Activated naive CD8-positive, alpha-beta T cell treated with anti-CD3 and anti-CD28 coated beads for 36 hours (primary cell): ENCODE measurements at places on chromosomes 1 and 21.

GRCh38 chr1:44801491-44802305 is 1.5 kb downstream of the PLK3 start:
- DNase-seq, result no peak

GRCh38 chr1:38029081-38029681 is 16.6 kb downstream of the UTP11 start:
- no peak for DNase-seq

GRCh38 chr1:54315099-54315498 is 91.1 kb downstream of the SSBP3 start:
- DNase-seq, result no peak

- DNase-seq, result no peak
These were observed 3.7 kb upstream of the ID3 start for GRCh38 chr1:23563003-23563402.

DNA sequence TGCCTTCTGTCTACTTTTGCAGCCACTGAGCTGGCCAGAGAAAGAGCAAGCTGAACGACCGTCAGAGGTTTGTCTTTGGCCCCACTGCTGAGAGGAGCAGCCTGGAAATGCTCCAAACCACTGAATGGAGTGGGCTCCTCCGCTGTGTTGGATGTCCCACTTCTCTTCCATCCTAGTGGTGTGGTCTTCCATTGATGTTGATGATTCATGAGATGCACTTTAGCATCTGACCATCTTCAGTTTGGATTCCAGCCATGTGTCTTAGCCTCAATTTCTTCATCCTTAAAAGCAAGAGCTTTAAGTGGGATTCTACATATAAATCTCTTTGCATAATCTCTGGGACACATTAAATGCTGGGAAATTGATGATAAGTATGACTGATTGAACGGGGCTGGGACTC is 276.9 kb downstream of the SIPA1L2 start:
- no peak for DNase-seq

DNA sequence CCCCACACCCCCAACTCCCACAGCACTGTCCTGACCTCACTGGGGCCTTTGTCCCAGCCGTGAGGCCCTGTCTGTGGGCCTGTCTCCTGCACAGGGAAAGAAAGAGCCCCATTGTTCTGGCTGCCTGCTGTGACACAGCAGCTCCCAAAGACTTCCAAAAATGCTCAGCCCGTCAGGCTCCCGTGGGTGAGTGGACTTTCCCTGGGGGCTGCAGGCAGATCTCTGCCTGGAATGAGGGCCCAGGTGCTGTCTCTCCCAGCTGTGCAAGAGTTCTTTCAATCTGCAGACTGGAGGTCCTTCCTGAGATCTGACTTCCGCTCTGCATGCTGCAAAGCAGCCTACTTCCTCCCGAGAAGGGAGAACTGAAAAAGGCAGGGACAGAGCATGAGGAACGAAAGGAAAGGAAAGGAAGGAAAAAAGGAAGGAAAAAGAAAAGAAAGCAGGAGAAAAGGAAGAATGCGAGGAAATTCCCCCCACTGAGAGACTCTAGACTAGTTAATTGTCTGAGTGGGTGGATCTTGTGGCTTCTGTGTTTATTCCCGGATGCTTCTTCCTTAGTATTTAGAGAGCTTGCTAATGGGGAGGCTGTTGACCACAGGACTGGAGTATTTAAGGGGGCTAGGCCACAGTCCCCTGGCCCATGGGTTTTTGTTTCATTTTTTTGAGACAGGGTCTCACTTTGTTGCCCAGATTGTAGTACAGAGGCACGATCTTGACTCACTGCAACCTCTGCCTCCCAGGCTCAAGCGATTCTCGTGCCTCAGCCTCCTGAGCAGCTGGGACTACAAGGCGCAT is 15.0 kb downstream of the NES start:
- no peak for DNase-seq

DNA sequence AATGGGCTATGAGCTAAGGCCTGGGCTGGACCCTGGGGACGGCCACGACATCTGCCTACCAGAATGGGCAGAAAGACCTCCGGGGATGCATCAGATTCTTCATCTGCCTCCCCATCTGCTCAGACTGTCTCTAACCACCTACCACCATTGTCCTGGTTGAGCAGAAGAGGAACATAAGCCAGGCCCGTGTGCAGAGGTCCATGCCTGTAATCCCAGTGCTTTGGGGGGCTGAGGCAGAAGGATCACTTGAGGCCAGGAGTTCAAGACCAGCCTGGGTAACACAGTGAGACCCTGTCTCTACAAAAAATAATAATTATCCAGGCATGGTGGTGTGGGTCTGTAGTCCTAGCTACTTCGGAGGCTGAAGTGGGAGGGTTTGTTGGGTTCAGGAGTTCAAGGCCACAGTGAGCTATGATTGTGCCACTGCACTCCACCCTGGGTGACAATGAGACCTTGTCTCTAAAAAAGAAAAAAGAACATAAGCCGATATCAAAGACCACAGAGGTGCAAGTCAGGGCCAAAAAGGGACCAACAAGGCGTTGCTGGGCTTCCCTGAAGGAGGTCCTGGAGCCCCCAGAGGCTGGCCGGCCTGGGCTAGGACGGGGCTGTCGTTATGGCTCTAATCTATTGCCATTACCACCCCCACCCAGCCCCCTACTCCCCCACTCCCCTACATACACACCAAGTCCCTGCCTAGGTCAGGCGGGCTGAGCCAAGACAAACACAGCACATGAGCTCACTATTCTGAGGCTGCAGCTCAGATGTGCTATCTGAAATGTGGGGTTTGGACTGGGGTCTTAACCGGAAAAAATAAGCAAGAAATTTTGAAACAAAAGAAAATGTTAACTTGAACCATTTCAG is 239.2 kb upstream of the RAB4A start:
- no peak for DNase-seq

DNA sequence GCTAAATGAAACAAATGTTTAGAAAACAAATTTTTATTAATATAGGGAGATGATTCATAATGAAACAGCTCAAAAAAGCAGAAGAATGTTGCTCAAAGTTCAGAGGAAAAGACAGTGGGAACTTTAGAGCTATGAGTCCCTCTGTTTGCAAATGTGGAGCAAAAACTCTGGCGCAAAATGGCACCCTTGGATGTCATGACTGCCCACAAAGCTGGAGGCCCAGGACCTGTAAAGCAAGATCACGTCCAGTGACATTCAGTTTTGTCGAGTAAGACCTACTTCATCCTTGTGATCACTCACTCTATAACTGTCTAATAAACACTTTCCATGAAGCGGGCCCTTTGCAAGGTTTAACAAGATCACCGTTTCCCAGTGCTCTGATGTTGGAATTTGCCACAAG is 9.1 kb upstream of the EXO1 start:
- DNase-seq, result no peak

DNA sequence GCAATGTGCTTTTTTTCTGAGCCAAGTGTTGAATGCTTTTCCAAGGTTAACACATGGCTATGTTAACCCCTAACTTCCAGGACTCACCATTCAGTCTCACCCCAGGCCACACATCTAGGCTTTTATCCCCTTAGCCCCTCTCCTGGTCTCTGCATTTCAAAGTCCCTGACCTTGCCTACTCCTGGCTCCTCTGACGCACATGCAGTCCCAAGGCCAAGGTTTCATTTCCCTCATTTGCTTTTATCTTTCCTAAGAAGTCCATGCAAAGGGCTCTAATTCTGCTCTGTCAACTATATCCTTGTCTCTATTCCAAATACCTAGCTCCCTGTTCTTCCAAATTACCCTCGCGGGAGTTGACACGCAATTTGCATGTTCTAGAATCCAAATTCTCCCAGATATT is 25.4 kb downstream of the SLC30A10 start:
- no peak for DNase-seq

GRCh38 chr1:227744668-227745067 is 9.4 kb downstream of the SNAP47 start:
- no peak for DNase-seq

DNA sequence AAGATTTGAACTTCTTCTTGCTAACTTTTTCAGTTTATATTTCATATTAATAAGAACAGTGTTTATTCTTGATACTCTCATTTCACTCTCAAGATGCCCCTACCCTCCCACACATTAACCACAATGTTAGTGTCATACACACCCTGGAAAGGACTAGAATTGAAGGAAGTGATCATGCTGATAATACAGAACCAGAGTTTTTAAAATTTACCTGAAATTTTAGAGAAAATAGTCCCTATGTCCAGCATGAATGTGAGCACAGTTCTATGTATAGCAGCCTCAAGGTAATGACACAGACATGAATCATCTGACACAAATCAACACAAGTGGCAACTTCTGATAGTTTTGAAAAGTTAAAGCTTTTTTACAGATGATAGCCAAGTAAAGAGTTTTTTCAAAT is 26.0 kb downstream of the RGS1 start:
- DNase-seq, result no peak

DNA sequence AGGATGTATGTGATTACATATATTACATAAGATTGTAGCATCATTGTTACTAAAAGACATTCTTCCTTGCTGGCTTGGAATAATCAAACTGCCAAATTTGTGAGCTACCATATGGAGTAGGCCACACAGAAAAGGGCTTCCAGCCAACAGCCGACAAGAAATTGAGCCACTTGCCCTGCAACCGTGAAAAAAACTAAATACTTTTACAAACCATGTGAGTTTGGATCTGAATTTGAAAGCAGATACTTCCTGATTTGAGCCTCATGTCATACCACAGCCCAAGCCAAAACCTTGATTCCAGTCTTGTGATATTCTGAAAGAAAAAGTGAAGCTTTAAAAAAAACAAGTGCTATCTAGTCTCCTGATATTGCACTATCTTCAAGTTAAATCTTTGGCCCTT is 55.6 kb upstream of the PRMT6 start:
- no peak for DNase-seq

DNA sequence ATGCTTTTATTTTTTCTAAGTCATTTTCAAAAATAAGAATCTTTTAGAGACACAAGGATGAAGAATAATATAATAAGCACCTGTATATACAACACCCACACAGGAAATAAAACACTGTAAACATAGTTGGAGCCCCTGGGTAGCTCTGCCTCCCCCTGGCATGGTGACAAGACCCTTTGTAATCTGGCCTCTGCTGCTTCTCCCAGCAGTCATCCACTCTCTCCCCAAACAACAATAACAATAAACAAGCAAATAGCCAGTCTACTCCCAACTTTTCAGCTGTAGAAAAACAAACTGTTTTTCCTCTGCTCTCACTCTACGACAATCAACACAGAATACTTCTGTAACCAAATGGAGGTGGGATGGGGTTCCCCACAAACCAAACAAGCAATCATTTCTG is 110.1 kb downstream of the CSMD2 start:
- no peak for DNase-seq

DNA sequence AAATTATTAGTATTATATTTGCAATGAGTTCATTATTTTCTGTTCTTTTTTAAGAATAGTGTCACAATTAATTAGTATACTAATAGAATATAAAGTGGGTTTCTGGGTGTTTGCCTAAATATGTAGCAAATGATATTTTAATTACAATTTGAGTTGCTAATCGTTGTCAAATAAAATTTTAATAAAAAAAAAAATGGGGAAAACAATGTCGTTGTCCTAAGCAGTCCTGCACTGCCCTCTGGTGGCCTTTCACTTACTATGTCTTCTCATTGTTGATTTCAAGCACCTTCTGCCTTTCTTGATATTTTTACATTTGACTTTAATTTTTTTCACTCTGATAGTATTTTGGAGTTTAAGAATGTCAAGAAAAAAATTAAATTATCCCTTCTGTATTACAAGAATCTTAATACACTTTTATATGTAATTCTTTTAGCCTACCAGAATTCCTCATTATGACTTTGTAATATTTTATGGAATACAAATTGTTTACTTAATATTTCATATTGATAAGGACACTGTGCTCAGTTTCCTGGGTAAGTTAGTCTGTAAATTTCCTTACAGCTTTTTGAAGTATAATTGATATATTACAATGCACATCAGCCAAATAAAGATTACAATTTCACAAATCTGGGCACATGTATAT is 104.5 kb upstream of the FMN2 start:
- DNase-seq, result peak; percentile 12

GRCh38 chr1:44060830-44061267 is 29.6 kb upstream of the SLC6A9 start:
- no peak for DNase-seq

DNA sequence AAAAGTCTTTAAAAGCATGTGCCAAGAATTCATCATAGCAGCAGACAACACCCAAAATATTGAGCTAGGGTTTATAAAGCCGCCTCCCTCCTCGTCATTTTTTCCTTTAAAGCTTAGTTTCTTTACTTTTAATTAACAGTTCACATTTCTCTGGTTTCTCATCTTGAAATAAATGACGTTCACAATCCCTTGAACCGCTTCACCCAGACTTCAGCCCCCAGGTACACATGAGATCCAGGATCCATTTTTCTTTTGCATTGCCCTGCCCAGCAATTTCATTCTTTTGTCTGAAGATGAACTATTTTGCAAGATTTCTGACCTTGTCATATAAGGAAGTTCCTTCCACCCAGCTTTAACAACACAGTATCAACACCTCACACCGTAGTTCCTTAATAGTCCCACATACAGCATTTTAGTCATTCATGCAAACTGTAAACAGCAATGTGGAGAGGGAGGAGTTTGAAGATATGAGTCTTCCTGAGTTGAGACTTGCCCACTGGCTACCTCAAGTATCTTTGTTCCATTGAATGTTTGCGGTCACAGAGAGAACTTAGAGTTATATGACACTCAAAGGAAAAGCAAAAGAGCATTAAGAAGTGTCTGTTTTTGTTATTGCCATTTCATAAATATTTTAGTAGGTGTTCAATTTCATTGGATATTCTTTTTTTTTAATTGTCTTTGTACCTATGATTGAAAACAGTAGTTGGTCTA is 35.3 kb upstream of the CACYBP start:
- DNase-seq, result no peak

- DNase-seq, result no peak
These were observed 2.9 kb downstream of the TRIM62 start for GRCh38 chr1:33178836-33179439.

DNA sequence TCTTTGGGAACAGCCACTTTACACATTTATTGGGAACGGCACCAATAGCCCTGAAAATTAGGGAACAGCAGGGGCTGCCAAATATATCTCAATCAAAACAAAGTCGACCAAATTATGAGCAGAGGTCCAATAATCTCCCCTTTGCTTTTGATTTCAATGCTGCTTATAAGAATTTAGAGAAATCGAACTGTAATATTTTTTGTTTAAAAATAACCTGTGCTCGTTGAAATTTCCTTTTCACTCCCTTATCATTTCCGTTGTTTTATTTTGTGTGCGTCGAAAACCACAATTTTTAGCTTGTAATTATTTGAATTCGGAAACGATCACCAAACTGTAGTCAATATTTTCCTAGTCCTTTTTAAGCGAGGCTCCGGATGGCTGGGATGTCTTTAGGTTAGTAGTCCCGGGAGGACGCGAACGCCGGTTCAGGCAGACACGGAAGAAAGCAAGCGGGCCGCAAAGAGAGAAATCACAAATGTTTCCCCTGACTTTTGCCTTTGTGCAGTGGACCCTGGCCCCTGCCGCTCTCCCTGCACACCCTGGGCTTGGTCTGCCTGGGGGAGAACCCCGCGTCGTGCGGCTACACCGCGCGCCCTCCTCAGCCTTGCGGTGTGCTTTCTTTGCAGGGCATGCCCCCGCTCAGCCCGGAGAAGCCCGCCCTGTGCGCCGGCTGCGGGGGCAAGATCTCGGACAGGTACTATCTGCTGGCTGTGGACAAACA is 2.3 kb downstream of the LHX9 start:
- DNase-seq, result no peak

GRCh38 chr1:6007318-6008083 is 15.3 kb upstream of the NPHP4 start:
- peak; percentile 39 for DNase-seq
